Cerebellar cortex (tissue), 1 donor: ENCODE measurements at places on chromosomes 5 and 9.

- DNase-seq, result no peak
Measured at GRCh38 chr9:90306158-90306557, 336.5 kb downstream of the DIRAS2 start.

DNA sequence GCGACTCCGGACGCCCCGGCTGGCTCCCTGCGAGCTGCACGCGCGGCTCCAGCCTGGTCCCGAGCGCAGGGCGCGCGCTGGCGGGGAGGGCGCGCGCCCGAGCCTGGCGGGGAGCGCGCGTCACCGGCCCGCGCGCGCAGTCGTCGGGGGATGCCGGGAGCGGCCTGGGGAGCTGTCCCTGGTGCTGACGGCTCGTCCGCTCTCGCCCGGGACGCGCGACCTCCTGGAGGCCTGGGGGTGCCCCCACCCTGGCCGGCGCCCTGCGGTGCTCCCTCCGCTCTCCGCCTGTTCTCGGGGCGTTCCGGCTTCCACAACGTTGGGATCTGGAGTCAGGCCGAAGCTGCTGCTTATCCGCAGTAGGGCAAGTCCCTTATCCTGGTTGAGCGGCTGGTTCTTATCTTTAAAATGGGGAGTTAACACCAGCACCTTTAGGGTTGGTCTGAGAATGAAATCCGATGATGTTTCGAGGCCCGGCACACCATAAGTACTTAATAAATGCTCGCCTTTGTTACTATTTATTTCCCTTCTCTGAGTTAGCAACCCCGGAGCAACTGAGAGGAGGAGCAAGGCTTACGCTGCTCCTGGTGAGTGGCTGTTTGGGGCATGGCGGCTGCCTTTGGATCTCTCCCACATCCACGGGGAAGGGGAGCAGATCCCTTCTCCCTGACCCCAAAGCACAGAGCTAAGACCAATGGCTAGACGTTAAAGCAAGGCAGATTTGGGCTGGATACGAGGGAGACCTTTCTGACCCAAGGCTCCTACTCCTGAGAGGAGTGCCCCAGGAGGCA lies at the start of gene FAM163B:
FAM163B (minus strand) TSS at position 79 of the 788 bp plus-strand sequence. CDS start 29,166 bp downstream, outside the sequence.
- DNase-seq, result peak; percentile 17

- DNase-seq, result no peak
Measured at GRCh38 chr9:123550012-123550411, 194.0 kb downstream of the CRB2 start.

GRCh38 chr5:437281-437771 lies 5.7 kb upstream of the EXOC3 start:
- no peak for DNase-seq

DNA sequence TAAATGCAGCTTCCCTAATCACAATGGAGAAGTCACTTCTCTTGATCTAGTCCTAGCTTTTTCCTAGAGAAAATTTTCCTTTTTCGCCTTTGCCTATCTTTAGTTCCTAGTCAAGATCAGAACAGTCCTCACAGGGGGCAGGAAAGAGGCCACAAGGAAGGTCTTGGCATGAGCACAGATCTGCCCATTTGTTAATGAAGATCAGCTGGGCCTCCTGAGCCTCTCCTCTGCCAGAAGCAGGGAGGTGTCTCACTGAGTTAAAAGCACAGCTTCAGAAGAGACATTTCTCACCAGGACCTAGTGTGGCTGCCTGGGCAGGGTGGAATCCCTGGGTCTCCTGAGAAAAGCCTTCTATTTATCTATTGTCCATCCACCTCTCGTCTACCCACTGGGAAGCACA lies 357.8 kb downstream of the TMEM38B start:
- no peak for DNase-seq

GRCh38 chr5:169416583-169417196 lies 115.8 kb upstream of the SLIT3 start:
- DNase-seq, result no peak

DNA sequence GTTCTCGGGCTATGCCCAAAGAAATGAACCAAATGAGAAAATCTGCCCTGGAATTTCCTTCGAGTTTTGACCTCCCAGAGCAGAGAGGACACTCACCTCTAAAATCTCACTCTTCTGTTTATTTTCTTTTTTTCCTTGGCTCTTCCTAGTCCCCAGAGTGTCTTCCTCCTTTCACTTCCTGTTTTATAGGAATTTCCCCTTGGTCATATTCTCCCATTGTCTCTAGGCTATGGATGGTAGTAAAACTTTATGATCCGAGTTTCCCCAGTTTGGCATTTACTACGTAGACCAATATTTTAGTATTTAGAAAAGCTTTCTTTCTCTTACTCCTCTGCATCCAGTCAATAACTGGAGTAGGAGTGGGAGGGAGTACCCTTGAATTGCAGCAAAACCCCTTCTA lies 354.5 kb upstream of the ZNF608 start:
- DNase-seq, result no peak

- no peak for DNase-seq
Measured at GRCh38 chr5:84242286-84242685, 142.4 kb downstream of the EDIL3 start.

DNA sequence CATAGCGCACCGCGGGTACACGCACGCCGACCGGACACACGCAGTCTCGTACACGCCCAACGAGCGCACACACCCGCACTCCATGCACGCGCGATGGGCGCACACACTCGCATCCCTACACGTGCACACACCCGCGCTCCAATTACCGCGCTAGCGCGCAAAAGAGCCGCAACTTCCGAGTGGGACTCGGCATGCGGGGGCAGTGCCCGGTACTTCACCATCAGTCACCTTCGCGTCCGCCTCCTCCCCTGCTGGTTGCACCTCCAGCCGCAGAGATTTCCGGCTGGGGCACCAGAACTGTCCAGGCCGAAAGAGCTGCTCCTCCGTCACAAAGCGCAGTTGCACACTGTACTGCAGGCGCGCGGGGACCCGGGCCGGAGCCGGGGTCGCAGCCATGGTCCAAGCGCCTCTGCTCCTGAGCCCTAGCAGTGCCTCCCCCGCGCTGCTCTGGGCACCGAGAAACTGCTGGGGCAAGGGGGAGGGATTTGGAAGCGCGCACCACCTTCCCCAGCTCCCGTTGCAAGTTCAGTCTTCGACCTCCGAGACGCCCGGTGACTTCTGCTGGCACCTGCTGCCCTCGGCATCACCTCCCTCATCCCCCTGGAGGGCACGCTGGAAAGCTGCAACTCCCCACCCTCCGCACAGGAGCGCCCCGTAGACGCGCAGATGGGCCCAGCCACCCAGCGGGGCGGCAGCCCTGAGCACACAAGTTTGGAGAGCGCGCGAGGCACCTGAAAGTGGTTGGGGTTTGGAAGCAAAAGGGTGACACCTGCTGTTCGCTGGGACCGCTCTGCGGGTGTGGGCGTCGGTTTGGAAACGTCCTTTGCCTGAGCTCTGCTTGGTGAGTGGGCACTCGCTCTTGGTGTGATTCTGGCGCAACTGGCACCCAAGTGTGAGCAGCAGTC lies 337.4 kb upstream of the PUM3 start:
- peak; percentile 76 for DNase-seq

DNA sequence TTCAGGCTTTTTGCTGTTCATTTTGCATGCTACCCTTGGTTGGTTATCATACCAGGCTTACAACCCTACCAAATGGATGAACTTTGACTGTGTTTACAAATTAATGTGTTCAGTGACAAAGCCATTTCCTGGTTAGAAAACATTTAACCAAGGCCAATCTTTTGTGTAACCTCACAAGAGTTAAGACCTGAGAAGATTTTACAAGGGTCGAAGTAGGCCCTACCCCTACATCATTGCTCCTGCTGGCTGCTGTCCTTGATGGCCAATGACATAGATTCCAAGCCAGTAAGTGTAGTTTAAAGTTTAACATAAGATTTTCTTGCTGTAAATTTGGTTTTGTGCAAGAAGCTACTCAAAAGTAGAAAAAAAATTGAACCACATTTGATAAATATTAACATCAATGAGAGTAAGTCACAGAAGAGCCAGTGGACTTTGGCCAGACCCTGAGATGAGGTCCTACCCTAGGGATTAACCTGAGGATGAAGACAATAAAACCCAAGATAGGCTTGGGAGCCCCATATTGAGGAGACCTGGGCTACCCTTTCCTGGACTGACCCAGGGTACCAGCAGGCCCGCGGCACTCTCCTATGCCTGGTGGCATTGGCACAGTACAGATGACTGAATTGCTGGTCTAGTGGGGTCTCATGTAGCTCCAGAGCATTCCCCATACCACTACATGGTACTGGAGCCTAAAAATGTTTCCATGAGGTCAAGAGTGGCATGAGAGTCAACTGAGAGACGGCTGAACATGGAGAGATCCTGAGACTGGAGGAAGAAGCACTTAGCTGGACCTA lies 8.3 kb downstream of the C1QTNF3 start:
- DNase-seq, result no peak

GRCh38 chr9:109164042-109164441 lies 3.0 kb downstream of the FRRS1L start:
- DNase-seq, result no peak

DNA sequence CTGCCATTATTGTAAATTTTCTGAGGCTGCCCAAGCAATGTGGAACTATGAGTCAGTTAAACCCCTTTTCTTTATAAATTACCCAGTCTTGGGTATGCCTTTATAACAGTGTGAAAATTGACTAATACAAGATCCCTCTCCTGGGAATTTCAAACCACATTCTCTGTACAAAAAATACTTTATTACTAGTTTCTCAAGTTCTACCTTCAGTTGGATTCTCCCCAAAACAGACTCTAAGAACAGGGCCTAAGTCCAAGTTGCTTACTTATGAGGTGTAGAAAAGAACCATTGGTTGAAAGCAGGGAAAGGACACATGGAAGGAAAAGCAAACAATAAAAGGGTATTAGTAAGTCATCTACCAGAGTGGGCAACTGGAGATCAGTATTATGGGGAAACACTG lies 343.2 kb downstream of the TMEM232 start:
- no peak for DNase-seq

DNA sequence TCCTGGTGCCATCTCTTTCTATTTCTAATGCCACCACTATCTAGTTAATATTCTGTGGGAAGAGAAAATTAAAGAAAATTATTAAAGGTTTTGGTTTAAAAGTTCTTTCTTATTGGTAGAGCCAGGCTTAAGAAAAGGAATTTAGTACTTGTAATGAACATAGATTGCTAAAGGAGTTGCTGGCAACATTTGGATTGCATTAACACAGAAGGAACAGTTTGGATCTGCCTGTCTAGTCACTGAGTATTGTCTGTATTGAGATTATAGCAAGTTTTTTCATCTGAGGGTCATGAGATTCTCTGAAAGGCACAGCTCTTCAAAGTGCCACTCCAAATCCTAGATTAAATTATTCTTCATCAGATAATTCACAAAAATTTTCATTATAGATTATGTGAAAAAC lies 32.0 kb downstream of the FSD1L start:
- DNase-seq, result no peak

DNA sequence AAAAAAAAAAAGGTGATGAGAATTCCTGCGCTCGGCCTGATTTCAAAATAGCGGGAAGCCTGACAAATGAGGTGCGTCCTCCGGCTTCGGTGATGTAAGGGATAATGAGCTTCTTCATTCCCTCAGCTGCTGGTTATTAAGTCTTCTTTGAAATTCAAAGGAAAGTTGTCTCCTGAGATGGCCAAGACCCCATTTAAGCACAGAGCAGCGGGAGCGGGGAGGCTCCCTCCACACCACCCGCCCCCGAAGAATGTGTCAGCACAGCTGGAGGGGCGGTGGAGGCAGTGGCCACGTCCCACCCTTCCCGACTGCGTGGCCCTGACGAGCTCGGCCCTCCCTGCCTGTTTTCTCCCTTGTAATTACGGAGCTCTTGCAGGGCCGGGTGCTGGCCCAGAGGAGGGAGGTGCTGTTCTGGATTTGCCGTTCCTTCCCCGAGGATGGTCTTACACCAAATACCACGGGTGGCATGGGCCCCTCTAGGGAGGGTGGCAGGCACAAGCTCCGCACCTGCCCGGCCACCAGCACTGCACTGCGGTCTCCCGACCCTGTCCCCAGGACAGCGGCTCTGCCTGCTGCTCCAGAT lies 31.0 kb downstream of the SLC9A3 start:
- no peak for DNase-seq

DNA sequence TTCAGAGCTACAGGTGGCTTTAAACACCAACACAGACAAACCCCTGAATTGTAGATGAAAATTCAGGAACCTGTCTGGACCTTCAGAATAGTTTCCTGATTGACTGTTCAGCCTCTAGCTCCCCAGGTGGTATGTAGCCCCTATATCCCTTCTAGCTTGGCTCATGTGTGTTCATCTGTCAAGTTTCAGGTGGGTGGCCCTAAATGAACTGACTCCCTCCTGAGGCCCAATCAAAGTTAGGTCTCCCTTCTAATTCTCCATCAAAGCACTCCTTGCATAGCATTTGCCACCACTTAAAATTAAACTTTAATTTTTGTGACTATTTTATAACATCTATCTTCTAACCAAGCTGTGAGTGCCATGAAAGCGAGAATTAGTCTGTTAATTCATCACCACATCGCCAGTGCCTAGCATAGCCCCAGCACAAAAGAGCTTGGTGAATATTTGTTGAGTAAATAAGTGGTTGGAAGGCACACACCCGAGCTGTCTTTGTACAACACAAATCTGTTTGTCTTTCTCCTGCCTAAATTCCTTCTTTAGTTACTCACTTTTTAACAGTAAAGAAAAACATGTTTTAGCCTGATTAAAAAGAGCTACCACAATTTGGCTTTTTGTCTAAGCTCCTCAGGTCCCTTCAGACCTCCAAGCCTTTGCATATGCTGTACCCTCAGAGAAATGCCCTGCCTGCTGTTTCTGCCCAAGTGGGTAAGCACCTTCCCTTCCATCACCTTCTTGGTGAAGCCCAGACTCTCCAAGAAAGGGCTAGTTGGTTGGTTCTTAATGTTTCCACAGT lies 138.1 kb upstream of the HMHB1 start:
- no peak for DNase-seq

DNA sequence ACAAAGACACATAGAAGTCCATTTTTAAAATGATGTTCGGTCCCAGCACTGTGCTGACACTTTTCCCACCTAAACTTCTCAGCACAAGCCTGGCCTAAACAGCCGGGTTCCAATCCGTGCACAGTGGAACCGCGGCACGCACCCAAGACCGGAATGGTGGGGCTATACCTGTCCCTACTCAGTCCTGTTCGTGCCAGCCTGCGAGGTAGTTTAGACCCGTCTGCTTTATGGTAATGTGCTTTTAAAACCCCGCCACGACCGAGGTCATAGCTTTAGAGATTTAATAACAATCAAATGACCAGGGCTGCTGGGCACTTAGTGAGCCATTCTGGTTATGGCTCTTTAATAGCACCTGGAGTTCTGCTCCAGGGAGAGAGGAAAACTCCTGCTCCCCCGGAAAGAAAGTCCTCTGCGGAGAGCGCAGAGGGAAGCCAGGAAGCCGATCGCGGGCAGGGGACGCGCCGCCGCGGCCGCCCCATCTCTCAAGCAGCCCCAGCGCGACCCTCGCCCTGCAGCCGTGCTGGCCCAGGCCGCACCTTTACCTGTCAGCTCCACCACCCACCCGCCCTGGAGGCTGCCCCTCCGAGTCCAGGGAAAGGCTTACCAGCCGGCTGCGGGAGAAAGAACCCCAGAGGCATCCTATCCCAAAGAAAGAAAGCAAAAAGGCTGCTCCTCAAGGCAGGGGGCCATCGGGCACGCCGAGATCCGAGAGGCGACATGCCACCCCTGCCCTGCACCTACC lies 511 bp downstream of the ARL15 start:
- peak; percentile 43 for DNase-seq

- no peak for DNase-seq
Measured at GRCh38 chr9:14413812-14414211, 99.9 kb upstream of the NFIB start.
